ENCODE measurements at places on chromosomes 13 and 19.

- H3K27me3 ChIP-seq = no peaks in the 10 kb centered on the region
- no peak overlapping the region for H3K4me3 ChIP-seq
- H3K27ac ChIP-seq = no peak overlapping the region
- DNase-seq = no peak
- H3K4me1 ChIP-seq = no peaks in the 10 kb centered on the region
Observed at GRCh38 chr19:39870171-39870971, 24.2 kb upstream of the FBL start.

- no peaks in the 10 kb centered on the region for H3K4me1 ChIP-seq
- no peak overlapping the region for H3K27ac ChIP-seq
- H3K27me3 ChIP-seq = no peaks in the 10 kb centered on the region
- H3K4me3 ChIP-seq = no peak overlapping the region
- H3K36me3 ChIP-seq = no peaks in the 10 kb centered on the region
Observed at GRCh38 chr13:42412812-42413483, 141.0 kb downstream of the AKAP11 start.

DNA sequence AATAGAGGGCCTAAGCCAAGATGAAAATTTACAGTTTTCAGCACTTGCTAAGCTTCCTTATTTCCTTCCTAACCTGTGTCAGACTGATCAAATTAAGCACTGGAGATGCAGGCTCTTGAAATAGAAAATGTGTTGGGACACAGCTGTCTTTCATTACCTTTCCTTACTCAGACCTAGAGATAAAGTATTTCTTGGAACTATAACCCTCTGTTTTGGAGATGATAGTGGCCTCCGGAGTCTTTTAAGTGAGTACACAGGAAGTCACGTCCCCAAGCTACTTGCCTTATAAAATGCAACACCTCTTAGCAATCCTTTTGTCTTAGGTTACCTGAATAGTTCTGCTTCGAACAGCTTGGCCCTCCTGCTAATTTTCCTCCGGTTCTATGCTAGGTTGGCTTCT lies 12.4 kb upstream of the AKAP11 start:
- no peaks in the 10 kb centered on the region for H3K36me3 ChIP-seq
- H3K27me3 ChIP-seq = no peaks in the 10 kb centered on the region
- DNase-seq = no peak
- peaks cover 3% of the 10 kb centered on the region for H3K4me1 ChIP-seq
- no peak overlapping the region for H3K4me3 ChIP-seq

GRCh38 chr13:26253262-26253786 lies 605 bp upstream of the CDK8 start:
- H3K27ac ChIP-seq = peak overlapping the region; percentile 98
- peak overlapping the region; percentile 68 for H3K4me3 ChIP-seq
- H3K27me3 ChIP-seq = peaks cover under 1% of the 10 kb centered on the region
- no peaks in the 10 kb centered on the region for H3K36me3 ChIP-seq
- no peak for DNase-seq

DNA sequence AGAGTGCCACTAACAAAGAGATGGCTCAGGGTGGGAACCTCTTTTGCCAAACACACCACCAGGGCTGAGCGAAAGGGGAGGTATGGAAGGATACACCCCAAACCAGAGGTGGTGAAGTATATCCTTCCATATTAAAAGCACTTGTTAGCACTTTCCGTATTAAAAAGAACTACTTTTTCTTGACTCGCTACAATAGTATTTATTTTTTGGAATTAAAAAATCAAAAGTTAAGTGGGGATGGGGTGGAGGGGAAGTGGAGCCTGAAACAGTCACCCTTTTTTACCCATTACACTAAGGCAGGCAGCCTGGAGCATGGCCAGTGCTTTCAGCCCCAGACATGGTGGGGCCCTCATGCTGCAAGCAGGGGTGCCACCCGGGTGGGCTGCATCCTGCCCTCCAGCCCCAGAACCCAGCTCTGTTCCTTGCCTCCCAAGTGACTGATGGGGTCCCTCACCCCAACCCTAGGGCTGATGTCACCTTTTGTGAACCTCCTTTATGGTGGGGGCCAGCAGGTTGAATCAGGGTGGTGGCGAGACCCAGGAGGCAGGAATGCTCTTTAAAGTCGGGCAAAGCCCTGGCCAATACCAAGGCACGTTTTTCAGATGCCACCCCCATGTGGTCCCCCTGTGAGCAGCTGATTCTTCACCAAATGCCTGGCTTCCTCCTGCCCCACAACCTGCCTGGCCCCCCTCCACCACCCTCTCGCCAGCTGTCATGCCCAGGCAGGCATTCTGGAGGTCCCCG lies 31.0 kb downstream of the LYL1 start:
- no peaks in the 10 kb centered on the region for H3K27me3 ChIP-seq
- no peak overlapping the region for H3K4me3 ChIP-seq
- no peak overlapping the region for H3K27ac ChIP-seq
- H3K4me1 ChIP-seq = no peaks in the 10 kb centered on the region

DNA sequence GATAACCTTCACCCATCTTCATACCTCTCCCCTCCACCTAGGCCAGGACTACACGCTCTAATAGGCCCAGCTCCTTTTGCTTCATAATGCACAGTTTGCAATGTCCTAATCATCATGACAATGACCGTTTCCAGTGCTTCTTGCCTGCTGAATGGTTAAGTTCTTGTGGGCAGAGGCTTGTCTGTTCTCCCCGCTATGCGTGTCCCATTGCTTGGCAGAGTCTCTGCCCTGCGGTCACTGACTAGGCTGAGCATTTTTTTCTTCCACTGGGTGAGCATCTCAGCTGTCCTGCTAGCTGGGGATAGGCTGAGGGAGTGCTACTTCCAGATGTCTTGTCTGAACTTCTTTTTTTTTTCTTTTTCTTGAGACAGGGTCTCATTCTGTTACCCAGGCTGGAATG lies 314.7 kb downstream of the UQCRFS1 start:
- H3K4me3 ChIP-seq = no peak overlapping the region
- H3K36me3 ChIP-seq = no peaks in the 10 kb centered on the region
- DNase-seq = no peak
- no peaks in the 10 kb centered on the region for H3K27me3 ChIP-seq

DNA sequence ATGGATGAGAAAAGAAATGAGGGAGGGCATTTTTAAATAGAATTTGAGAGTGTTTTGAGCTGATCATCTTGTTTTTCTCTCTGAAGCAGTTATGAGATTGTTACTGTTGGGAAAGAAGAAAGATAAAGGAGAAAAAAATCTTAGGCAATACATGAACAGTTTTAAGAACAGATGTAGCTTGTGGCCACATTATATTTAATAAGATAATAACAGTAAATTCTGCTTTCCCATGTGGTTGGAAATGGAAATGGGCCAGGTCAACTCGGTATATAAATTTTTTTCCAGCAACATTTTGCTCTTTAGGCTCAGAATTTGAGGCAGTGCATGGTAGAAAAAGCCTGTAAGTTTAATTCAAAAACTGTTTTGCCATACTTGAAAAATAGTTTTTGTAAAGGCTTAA lies 118.7 kb downstream of the POSTN start:
- H3K27ac ChIP-seq = no peak overlapping the region
- no peak for DNase-seq
- H3K4me3 ChIP-seq = no peak overlapping the region
- no peaks in the 10 kb centered on the region for H3K36me3 ChIP-seq
- H3K4me1 ChIP-seq = peaks cover 5% of the 10 kb centered on the region

GRCh38 chr19:47227352-47228167 lies 3.4 kb downstream of the BBC3 start:
- peak; percentile 75 for DNase-seq
- H3K27me3 ChIP-seq = no peaks in the 10 kb centered on the region
- H3K27ac ChIP-seq = peak overlapping the region; percentile 95
- peak overlapping the region; percentile 38 for H3K4me3 ChIP-seq
- peaks cover 27% of the 10 kb centered on the region for H3K4me1 ChIP-seq

DNA sequence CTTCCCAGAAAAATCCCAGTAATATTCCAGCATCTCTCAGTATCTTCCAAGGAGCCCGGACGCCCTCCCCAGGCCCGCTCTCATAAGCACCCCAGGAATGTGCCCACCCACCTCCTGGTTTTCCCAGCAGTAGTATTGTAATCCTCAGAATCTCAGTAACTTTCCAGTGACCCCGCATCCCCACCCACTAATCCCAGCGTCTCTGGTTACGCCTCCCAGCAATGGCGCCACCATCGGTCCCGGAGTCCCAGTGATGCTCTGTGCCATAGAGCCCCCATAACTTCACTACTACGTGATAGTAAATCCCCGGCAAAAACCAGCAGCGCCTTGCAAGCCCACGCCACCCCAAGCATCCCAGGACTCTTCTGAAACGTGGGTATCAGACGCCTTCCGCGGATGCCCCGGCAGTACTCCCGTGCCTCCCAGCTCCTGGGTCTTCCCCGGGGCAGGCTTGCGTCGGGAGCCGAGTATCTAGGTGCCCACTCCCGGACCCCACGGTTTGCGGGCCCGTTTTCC lies 928 bp upstream of the PNPLA6 start:
- H3K27me3 ChIP-seq = no peaks in the 10 kb centered on the region
- H3K4me3 ChIP-seq = peak overlapping the region; percentile 73
- H3K36me3 ChIP-seq = no peaks in the 10 kb centered on the region

DNA sequence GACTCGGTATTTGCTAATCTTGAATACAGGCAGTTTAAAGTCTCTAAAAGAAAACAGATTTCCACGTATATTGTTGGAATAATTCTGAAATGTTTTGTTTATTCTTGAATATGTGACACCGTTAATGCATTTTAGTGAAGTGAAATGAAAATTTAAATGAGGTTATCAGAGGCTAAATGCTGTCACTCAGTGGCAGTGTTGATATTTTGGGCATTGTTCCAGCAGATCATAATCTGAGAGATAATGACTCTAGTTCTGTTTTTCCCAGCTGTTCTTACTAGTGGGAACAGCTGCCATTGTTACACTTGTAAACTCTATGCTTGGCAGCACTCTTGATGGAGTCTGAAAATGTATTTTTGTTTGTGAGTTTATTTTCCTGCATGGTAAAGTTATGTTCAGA lies 365.6 kb upstream of the SLC10A2 start:
- H3K4me3 ChIP-seq = no peak overlapping the region
- no peak overlapping the region for H3K27ac ChIP-seq
- no peaks in the 10 kb centered on the region for H3K36me3 ChIP-seq
- DNase-seq = peak; percentile 16

DNA sequence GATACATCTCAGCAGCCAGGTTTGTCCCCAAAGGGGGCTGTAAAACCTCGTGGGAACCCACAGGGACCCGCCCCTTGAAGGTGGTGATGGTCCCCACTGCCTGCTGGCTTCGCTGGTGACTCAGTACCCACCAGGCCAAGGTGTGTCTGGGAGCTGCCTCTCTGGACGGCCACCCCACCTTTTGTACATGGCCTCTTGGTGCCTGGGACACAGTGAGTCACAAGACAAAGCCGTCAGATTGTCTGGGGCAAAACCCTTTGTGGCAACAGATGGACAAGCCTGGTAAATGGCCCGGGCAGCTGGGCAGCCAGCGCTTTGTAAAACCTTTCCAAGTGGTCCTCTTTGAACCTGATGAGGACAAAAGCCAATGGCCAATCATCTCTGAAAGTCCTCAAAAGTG lies 27.9 kb upstream of the KLF2 start:
- no peak overlapping the region for H3K4me3 ChIP-seq
- H3K4me1 ChIP-seq = no peaks in the 10 kb centered on the region
- H3K36me3 ChIP-seq = no peaks in the 10 kb centered on the region
- DNase-seq = no peak
- no peaks in the 10 kb centered on the region for H3K27me3 ChIP-seq
- no peak overlapping the region for H3K27ac ChIP-seq

DNA sequence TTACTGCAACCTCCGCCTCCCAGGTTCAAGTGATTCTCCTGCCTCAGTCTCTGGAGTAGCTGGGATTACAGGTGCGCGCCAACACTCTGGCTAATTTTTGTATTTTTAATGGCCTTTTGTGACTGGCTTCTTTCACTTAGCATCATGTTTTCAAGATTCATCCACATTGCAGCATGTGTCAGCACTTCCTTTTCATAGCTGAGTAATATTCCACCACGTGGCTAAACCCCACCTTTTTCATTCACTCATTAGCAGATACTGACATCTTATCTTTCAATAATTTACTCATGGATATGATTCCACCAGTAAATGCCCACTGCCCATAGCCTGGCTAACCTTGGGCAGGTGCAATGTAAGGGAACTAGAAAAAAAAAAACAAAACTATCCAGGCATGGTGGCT lies 6.9 kb downstream of the C5AR1 start:
- no peaks in the 10 kb centered on the region for H3K4me1 ChIP-seq
- no peak overlapping the region for H3K4me3 ChIP-seq
- no peaks in the 10 kb centered on the region for H3K36me3 ChIP-seq
- no peaks in the 10 kb centered on the region for H3K27me3 ChIP-seq
- no peak for DNase-seq

GRCh38 chr13:30071969-30072817 lies 221.8 kb upstream of the UBL3 start:
- no peak overlapping the region for H3K27ac ChIP-seq
- no peaks in the 10 kb centered on the region for H3K36me3 ChIP-seq
- no peaks in the 10 kb centered on the region for H3K27me3 ChIP-seq
- H3K4me1 ChIP-seq = peaks cover 9% of the 10 kb centered on the region
- H3K4me3 ChIP-seq = no peak overlapping the region

DNA sequence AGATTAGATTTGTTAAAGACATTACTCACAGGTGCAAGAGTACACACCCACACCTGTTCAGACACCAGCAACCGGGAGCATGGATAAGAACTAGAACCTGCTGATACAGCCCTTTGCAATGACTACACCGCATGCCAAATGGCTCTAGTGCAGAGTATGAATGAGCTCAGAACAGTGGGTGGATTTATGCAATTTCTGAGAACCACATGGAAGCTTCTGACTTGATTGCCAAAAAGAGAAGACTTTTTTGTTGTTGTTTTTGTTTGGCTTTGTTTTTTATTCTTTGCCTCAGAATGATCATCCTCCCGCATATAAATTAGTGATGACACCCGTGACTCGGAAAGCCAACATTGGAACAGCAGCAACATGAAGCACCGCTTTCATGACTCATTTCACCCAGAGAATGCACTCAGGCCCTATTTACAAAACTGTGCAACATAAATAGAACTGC lies 77.4 kb upstream of the LRCH1 start:
- peak; percentile 32 for DNase-seq
- no peaks in the 10 kb centered on the region for H3K36me3 ChIP-seq
- no peaks in the 10 kb centered on the region for H3K27me3 ChIP-seq
- H3K4me3 ChIP-seq = no peak overlapping the region
- H3K4me1 ChIP-seq = no peaks in the 10 kb centered on the region

DNA sequence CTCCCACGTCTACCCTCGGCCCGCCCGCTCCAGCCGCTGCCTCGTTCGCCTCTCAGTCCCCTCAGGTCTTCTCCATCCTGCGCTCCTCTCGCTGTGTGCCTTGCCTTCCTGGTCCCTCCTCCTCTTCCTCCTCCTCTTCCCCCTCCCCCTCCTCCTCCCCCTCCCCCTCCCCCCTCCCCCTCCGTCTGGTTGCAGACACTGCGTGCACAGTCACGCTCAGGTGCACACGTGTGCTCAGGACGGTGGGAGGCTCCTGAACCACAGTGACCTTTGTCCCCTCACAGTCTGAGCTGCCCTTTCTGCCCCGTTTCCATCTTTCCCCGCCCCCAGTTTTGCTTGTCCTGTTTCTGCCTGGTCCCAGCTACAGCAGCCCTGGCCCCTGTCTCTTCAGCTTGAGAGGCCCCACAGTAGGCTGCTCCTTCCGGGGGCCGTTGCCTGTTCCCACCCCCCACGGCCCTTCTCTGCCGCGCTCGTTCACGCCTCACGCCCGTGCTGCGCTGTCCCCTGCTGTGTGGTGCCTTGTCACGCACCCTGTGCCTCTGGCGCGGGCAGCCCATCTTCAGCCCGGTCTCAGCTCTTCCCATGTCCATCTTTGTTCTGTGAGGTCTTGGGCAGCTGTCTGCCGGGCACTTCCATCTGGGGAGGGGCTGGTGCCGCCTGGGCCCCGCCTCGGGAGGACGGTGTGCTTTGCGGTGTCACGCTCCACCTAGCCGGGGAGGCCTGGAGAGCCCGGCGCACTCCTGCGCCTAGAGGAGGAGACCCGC lies 13.8 kb upstream of the RPS15 start:
- DNase-seq = no peak
- H3K4me1 ChIP-seq = no peaks in the 10 kb centered on the region
- H3K4me3 ChIP-seq = no peak overlapping the region
- H3K36me3 ChIP-seq = peaks cover 96% of the 10 kb centered on the region
- no peaks in the 10 kb centered on the region for H3K27me3 ChIP-seq
- no peak overlapping the region for H3K27ac ChIP-seq
